ENCODE measurements at places on chromosomes 7 and 10.

- no peak for DNase-seq
Measured at GRCh38 chr10:17643339-17643754, 604 bp upstream of the STAM start.

DNA sequence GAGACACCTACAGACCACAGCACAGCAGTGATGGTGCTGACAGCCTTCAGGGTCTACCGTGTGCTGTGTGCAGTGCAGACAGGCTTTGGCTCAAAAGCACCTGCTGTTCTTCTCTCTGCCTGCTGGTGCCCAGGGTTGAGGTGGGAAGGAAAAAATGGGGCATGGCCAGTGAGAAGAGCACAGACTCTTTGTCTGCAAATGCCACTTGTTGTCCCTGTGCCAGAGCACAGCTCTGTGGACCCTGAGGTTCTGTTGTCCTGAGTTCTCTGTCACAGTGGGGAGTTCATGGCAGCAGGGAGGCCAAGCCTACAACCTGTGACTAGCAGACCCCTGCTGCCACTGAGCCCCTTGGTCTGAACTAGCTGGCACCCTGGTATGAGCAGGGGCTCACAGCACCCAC, 376.7 kb downstream of the GLRX3 start:
- DNase-seq, result no peak

GRCh38 chr10:42753507-42754154, 29.0 kb upstream of the BMS1 start:
- DNase-seq, result peak; percentile 32

DNA sequence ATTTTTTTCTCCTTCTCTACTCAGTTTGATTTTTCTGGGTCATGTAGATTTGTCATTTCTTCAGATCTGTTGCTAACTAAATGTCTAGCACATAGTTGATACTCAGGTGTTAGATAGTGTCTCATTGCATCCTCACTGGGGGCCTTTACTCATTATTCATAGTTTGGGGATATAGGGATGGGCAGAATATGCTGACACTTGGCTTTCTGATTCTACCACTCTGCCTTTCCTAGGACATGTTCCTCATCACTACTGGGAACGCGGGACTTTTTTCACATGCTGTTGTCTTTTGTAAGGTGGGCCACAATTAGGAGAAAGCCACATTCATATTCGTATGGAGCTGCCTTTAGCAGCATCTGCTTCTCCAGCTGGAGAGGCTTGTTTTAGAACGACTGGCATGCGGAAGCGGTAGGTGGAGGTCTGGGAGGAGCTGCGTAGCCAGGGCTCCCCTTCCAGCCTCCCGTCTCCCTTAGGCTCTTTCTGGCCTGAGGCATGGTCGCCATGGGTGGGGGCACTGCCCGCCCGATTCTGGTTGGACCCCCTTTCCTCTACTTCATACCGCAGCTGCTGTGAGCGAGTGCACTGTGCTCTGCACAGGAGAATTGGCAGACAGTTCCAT, 78.8 kb downstream of the SND1 start:
- DNase-seq, result no peak

GRCh38 chr7:79157281-79157680, 296.2 kb downstream of the MAGI2 start:
- DNase-seq, result no peak

DNA sequence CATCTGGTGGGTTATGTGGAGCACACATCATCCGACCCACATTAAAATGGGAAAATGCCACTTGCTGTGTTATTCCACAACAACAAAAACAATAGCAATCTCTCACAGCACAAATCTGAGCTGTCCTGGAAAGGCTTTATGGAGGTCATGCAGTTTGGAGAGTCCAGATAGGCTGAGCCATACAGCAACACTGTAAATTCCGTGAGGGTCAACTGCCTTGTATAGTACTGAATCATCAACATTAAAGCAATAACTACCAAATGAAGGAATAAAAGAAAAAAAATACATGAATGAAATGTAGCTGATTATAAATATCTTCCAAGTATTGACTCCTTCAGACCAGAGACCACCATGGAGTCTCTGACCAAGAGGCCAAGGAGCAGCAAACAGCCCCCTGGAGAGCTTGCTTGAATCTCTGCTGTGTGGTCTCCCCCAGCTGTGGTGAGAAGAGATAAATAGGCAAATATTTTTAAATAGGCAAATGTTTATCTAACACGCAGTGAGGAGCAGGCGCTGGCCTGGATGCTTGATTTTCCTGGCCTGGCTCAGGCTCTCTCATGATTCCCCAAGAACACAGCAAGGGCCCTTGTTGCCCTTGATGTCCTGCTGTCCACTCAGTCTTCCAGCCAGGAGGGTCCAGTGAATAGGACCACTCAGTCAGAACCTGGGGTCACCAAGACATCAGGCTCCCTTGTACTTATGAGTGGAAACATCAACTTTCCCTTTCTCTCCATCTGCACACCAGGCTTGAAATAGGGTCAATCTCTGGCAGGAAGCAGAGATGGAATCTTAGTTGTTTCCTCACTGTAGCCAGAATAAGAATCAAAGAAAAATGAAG, 1021.3 kb downstream of the XPNPEP1 start:
- DNase-seq, result no peak

GRCh38 chr10:14603534-14604102, 171.1 kb downstream of the FAM107B start:
- DNase-seq, result peak; percentile 30

GRCh38 chr7:13850185-13850752, 139.2 kb downstream of the ETV1 start:
- DNase-seq, result peak; percentile 31

DNA sequence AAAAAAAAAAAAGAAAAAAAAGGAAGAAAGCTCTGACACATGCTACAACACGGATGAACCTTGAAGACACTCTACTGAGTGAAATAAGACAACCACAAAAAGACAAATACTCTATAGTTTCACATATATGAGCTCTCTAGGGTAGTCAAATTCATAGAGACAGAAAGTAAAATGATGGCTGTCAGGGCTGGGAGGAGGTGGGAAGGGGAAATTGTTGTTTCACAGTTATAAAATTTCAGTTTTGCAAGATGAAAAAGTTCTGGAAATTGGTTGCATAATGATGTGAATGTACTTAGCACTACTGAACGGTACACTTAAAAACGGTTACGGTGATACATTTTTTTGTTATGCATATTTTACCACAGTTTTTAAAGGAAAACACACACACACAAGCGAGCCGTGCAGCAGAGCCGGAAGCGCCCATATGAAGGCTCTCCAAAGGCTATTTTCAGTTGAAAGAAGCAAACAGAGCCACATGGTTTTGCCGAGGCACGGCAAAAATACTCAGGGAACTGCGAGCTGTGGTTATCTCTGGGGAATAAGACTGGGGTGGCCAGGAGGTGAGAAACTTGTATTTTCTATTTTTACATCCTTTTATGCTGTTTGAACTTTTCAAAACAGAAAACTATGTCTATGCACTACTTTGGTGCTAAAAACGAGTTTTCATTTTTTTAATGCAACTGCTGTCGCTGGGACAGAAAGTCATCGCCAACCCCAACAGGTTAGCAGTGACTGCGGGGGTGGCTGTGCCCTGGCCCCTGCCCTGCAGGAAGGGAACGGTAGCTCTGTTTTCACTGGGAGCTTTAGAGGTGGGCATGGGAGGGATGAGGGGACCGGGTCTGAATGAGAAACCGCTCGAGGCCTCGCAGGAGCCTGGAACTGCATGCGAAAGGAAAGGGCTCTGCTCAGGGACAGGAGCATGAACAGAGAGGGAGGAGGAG, 132.9 kb downstream of the OAT start:
- DNase-seq, result no peak

- DNase-seq, result no peak
Measured at GRCh38 chr10:78211561-78212051, 177.9 kb downstream of the RPS24 start.

GRCh38 chr7:16034866-16035265, 348.4 kb upstream of the MEOX2 start:
- no peak for DNase-seq

DNA sequence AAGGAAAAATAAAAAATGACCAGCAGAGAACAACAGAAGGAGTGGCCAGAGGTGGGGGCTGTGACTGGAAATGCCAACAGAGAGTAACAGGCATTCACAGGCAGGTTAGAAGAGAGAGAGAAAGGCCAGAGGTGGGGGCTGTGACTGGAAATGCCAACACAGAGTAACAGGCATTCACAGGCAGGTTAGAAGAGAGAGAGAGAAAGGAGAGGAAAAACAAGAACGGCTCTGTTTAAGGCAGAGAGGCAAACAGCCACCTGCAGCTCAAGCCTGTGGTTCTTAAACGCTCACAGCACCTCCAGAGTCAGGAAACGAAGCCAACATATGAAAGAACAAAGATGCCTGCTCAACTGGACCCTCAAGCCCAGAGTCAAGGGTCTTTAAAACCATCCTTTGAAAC, 39.5 kb upstream of the DGKI start:
- no peak for DNase-seq

- no peak for DNase-seq
Measured at GRCh38 chr10:93060887-93061593, 442 bp downstream of the CYP26C1 start.

- DNase-seq, result no peak
Measured at GRCh38 chr7:129561677-129562359, 49.7 kb upstream of the NRF1 start.

DNA sequence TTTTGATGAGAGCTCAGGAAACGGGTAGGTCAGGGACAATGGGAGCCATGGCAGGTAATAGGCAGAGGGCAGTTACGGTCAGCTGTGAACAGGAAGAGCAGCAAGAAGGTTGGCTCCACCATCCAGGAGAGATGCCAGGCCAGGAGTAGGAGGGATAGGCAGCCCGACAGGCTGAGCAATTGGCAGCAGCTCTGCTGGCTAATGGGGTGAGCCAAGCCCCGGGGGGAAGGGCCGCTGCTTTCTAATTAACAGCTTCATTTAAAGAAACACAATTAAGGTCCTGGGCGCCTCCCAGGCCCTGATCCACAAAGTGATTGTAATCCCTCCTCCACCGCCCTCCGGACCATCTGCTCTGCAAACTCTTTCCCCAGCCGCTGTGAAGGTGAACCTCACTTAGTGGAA, 23.7 kb downstream of the SH2B2 start:
- no peak for DNase-seq

GRCh38 chr7:107213193-107213788, 44.5 kb downstream of the HBP1 start:
- no peak for DNase-seq

DNA sequence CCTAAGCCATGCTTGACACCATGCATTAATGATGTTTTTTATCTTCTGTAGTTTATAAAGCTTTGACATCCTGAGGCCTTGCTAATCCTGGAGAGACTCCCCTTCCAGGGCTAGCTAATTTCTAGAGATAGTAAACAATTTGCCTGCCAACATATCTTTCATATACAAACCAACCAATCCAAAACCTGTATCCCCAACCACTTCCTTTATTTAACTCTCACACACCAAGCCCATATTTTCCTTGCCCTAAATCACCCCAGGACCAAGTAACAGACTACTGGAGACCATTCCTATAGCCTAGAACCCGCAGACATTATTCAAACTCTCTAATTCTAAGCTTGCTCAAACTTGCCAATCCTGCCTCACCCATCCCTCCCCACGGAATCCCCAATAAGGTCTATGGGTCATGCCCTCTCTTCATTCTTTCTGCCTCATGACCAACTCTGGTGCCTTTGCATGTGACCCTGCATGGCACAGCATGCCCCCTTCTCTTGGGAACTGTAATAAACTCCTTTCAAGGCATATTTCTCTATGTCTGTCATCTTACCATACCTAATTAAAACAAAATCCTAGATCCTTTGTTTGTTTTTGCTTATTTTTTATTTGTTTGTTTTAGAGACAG, 116.6 kb upstream of the CACUL1 start:
- no peak for DNase-seq

- no peak for DNase-seq
Measured at GRCh38 chr10:102421507-102421756, 796 bp downstream of the FBXL15 start.

- no peak for DNase-seq
Measured at GRCh38 chr7:20152511-20152910, 64.7 kb downstream of the MACC1 start.

DNA sequence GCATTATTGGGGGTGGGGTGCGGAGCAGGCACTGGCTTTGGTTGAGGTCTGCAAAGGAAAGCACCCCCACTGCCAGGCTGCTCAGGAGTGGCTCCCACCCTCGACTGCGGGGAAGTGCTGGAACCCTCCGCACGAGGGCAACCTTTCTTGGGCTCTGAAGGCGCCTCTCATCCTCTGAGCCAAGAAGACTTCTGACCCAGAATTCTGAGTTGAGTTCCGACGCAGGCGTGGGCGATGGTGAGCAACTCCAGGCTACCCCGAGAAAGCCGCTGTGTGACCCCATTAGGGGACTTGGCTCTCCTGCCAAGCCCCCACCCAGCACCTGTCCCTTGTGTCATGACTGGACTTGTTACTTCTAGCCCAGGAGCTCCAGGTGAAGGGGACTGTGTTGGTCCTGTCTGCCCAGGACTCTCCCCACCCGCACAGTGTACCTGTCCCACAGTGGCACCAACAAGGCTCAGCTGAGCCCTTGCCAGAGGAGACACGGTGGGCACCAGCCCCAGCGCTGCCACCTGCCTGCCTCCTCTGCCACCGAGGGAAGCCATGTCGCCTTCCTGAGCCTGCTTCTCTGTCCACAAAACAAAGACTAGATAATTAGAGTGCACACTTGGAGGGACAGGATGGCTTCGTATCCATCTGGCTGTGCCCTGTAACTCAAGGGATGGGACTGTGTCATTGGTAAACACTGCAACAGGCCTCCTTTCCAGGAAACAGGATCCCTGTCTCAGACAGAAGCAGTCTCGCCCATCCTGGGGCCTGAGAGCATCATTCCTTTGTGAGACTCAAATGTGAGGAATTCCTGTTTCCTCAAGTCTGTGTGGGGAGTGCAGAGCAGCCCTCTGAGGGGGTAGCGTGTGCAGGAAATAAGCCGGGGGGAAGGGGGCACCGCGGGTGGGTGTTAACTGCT, 128.8 kb downstream of the LHPP start:
- DNase-seq, result no peak

GRCh38 chr10:119686465-119687191, 35.4 kb downstream of the BAG3 start:
- peak; percentile 84 for DNase-seq

GRCh38 chr7:51982653-51983052, 666.0 kb upstream of the COBL start:
- DNase-seq, result no peak

- DNase-seq, result no peak
Measured at GRCh38 chr7:12030116-12030515, 181.0 kb upstream of the TMEM106B start.

- no peak for DNase-seq
Measured at GRCh38 chr10:73368238-73368637, 9.6 kb upstream of the CFAP70 start.

DNA sequence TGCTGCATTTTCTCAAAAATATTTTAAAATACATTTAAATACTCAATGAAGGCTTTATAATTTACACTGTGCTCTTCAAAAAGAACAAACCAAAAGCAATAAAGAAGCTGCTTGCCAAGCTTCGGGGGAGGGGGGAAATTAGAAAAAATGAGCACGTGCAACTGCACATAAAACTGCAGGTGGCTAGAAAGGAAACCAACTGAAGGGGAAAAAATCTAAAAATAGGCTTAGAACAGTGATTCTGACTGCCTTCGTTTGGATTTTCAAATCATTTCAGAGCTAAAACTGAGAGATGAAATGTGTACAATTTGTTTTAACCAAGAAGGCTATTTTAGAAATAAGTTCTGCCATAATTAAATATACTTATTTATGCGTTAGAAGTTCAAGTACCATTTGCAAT, 61.4 kb downstream of the ABI1 start:
- DNase-seq, result no peak
